ENCODE measurements at places on chromosomes 1 and 21.

DNA sequence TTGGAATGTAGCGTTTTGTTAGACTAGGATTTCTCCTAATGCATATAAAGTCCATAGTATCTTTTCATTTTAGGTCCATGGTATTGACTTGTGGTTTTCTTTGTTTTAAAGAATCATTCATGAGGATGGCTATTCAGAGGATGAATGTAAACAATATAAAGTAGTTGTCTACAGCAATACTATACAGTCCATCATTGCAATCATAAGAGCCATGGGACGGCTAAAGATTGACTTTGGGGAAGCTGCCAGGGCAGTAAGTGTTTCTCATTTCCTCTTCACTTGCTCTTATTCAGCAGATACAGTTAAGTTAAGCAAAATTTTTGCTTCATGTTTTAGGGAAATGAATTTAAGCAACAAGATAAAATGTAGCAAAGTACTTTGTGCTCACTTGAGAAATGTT is 25.4 kb downstream of the GNAI3 start:
- DNase-seq = no peak

- peak; percentile 42 for DNase-seq
Measured at GRCh38 chr1:186618401-186619170, 61.6 kb downstream of the PTGS2 start.

- peak; percentile 94 for DNase-seq
Measured at GRCh38 chr1:235011599-235012435, 116.8 kb downstream of the TOMM20 start.

DNA sequence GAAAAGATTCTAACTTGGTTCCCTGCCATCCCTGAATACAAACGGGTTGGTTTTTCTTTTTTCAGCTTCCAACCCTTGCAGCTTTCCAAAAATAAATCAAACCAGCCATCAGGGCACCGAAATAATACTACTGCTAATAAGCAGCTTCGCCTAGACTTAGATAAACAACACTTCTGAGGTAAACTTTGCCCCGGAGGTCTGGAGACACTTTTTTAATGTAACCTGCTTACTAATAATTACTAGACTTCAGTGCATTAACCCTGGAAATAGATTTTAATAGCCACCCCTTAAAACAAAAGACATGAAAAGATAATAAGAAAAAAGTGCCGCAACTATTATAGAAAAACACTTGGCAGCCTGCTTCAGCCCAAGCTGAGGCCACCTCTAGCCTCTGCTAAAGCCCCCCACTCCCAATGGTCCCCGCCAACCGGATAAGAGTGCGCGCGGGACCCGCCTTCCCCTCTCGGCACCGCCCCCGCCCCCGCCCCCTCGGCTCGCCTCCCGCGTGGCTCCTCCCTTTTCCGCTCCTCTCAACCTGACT is 405 bp upstream of the GADD45A start:
- DNase-seq = peak; percentile 4

- no peak for DNase-seq
Measured at GRCh38 chr1:159913451-159914192, 11.7 kb downstream of the TAGLN2 start.

DNA sequence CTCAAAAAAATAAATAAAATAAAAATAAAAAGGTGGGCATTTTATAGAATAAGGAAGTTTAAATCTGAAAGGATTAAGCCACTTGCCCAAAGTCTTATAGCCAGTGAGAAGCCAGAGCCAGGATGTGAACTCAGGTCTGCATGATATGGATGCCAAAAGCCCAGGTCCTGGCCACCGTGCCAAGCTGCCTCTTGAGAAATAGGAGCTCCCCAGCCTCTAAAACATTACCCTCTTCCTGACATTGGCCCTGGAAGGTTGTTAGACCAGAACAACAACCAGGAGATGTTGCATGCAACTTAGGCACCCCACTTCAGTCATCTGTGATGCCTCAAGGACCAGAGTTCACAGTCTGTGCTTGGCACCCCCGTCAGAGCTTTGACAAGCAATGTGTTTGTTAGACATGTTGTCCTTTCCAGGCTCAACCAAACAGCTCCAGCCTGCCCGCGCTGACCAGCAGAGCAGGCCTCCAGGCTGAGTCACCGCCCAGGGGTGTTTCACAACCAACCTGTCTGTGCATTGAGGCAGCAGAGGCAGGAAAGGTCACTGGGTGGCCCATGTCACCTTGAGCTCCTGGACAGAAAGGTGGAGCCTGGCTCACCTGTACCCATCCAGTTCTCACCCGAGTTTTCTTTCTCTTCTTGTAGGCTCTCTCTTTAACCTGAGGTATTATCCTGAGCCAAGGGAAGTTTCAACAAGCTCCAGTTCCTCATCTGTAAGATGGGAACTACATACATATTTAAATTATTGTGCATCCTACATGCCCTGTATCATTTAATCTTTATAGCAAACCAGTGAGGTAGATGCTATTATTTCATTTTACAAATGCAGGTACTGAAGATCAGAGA is 14.9 kb upstream of the MED18 start:
- DNase-seq = no peak

DNA sequence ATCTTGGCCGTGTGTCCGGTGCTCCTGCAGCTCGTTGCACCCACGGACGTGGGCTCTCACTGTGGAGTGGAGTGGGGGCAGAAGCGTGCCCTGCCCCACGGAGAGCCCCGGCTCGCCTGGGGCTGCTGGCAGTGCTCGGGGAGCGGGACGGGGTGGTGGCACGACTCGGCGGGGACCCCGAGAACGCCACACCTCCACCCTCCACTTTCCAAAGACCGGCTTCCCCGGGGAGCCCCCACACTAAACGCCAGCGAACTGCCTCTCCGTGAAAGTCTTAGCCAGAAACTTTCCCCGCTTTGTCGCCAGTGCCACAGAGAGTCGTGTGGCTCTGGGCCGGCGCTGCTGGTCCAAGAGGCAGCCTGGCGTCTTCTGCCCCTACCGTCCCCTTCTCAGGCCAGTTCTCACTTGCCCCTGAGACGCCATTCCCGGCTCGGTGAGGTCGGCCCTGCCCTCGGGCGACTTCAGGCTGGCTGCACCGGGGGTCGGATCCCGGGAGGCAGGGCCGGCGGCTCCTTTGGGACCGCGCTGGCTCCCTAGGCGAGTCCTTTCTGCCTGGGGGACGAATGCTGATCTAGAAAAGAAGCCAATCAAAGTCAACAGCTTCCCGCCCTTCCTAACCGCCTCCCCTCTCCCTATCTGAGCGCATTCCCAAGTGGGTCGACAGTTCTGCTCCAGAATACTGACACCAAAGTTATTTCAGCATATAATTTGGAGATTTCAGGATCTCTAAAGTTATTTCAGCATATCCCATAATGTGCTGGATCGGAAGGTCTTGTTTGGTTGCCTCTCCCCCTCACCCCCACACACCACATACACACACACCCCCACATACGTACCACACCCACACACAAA is 2.6 kb upstream of the SAMD13 start:
- peak; percentile 39 for DNase-seq

GRCh38 chr1:50976890-50977574 is 7.0 kb downstream of the CDKN2C start:
- peak; percentile 16 for DNase-seq

DNA sequence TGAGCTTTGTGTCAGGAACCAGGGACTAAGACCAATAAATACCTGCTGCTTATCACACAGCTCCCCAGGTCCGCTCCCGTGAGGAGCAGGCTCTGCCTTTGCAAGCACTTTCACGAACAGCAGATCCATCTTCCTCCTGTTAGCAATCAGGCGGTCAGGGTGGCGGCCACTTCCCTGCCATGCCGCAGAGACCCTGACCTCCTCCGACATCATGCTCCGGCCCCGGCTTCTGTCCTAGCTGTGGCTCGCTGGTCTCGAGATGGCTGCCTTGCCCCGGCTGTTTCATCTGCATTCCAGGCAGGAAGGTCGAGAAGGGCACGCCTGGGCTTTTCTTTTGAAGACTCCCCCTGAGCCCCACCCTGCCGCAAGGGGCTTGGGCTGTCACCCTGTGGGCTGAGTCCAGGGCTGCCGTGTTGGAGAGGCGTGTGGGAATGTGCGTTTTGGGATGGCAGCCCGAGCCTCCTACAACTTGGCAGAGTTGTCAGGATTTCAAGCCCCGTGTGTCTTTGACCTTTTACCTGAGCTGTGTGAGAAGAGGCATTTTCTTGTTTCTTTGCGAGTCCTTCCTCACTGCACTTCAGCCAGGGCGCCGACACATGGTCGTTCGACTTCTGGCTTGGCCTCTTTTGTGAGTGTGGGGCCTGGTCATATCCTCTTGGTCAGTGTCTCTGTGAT is 59.5 kb downstream of the AGPAT3 start:
- no peak for DNase-seq

GRCh38 chr1:168498159-168498631 is 45.6 kb downstream of the XCL2 start:
- no peak for DNase-seq

DNA sequence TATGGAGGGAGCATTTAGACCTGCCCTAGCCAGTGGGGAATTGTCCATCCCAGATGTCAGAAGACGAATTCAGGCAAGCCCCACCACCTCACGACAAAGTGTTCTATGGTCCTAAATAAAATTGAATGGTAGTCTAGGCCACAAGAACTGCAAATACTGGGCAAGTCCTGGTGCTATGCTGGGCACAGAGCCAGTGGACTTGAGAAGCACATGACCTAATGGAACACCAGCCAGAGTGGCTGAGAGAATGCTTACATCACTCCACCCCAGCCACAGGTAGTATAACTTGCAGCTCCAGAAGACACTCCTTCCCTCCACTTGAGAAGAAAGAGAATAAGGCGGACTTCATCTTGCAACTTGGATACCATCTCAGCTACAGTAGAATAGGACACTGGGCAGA is 567.3 kb upstream of the CXADR start:
- no peak for DNase-seq

DNA sequence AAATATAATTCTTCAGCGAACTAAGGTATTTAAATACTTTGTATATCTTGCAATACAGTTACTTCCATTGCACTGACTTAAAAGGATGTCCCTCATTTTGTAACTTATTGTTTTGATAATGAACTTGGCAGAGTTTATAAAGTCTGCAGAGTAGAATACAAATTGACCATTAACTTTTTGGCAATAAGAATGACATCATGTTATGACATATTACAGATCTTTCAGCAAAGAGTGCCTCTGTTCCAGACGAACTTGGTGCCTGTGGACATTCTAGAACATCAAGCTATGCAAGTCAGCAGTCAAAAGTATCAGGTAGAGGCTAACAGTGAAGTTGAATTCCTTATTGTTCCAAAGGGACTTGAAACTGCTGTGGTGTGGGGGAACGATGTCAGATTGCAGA is 32.9 kb downstream of the HENMT1 start:
- no peak for DNase-seq

DNA sequence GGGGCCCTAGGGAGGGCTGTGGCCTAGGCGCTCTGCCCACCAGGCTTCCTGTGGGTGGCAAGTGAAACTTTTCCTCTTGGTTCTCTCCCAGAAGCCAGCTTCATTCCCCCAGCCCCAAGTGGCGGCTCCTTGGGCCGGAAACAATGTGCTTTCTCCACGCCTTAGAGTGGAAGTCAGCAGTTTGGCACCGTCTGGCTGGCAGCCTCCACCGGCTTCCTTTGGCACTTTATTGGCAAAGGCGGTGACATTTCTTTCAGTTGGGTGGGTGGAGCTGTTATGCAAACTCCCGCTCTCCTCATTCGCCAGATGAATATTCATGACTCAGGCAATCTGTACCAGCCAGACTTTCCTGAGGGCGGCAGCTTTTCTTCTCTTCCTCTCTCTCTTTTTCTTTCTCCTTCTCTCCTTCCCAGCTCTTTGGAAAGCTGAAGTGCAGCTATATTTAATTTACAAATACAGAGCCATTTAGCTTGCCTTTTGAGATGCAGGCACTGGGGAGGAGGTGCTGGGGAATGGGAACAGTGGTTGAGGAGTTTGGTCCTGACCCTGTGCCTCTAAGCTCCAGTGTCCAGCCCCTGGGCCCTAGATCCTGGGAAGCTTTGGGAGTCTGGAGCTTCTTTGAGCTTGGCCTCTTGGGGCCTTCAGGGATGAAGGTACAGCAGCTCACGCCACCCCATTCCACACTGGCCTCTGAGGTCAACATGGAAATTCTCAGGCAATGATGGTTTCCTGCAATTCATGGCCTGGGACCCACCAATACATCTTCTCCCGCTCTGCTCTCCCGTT is 67.8 kb upstream of the POU3F1 start:
- no peak for DNase-seq

GRCh38 chr1:213738658-213739057 is 249.1 kb upstream of the PROX1 start:
- no peak for DNase-seq

- DNase-seq = no peak
Measured at GRCh38 chr1:32465578-32465933, 684 bp downstream of the ZBTB8B start.

DNA sequence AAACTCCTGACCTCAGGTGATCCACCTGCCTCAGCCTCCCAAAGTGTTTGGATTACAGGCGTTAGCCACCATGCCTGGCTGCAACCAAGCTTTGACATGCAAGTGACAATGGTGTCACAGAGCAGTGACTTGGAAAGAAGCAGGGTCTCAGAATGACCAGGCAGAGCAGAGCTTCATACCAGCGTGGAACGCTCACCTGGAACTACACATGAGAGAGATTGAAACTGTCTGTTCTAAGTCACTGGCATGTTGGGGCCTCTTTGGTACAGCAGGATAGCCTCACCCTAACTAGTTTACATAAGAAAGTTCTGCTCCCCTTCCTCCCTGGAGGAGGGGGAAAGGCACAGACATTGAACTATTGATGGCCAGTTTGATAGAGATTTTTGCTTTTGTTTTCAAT is 47.5 kb upstream of the ITPKB start:
- no peak for DNase-seq

DNA sequence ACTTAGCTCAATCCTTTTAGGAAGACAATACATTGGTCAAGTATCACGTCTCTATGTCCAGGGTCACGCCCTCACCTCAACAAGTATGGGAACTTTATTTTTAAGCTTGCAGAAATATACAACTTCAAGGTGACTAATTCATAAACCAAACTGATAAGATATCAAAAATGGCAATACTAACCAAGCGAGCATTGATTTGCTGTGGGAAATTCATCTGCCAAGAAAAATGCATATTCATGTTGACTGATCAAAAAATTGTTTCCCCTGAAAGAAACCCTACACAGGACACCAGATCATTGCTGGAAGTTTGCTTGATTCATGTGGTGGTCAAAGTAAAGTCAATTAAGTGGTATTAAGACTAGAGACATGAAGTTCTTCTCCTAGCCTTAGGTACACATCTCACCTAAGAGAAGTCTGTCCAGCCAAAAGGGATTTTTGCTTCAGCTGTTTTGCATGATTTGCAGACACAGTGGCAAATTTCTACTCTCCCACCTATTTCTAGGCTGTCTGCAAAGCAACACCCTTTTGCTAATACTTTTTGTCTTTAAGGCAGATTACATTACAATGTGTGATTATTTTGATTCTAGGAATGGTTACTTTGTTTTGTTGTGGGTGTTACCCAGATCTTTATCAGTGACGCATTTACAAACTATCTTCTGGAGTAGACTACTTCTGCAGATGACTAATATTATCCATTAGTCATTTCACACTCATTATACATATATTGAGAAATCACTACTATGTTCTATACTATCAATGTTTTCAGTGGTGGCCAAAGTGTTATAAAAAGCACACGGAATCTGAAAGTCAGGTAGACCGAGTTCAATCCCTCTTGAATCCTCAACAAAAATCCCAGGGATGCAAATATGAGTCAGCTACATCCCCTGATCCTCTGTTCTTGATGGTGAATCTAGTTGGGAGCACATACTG is 12.4 kb downstream of the SAMSN1 start:
- no peak for DNase-seq

Data from naive thymus-derived CD4-positive, alpha-beta T cell (primary cell).